Amygdala (tissue), 56 donors: ENCODE measurements at places on chromosomes 12 and 14.

GRCh38 chr12:93073324-93073723 is 144.2 kb upstream of the EEA1 start:
- no peak for DNase-seq

DNA sequence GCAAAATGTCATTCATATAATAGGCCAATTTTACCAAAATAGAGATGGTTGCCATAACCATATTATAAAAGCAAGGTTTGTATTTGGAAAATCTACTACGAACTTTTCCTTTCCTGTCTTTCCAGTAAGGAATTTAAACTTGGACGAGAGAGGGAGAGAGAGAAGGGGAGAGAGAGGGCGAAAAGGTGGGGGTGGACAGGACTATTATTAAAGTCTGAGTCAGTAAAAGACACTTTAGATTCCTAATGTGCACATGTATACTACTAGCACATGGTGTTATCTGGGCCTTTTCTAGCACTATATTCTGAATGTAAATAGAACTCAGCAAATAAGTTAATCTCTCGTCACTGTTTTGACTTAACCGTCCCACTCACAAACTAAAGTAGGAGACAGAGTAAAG is 30.4 kb upstream of the FBLN5 start:
- no peak for DNase-seq

- no peak for DNase-seq
Measured at GRCh38 chr12:7832059-7832696, 40.5 kb downstream of the SLC2A14 start.

DNA sequence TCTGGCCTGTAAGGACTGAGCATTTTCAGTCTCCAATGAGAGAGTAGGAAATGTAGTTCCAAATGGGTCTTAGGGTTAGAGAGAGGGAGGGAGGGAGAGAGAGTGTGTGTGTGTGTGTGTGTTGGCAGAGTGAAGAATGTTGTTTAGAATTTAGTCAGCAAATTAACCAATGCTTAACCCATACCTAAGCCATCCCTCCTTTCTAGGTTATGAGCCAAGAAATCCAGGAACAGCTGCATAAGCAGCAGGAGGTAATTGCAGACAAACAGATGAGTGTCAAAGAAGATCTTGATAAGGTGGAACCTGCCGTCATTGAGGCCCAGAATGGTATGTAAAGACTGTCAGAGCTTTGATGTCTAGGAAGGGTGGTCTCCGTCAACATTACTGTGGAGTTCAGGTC is 56.9 kb downstream of the HSP90AA1 start:
- no peak for DNase-seq

- DNase-seq: no peak
Measured at GRCh38 chr12:11408096-11408495, 12.7 kb upstream of the PRB2 start.

GRCh38 chr12:1429980-1430379 is 164.4 kb downstream of the FBXL14 start:
- DNase-seq: no peak

- no peak for DNase-seq
Measured at GRCh38 chr12:57474862-57475261, 4.8 kb downstream of the ARHGAP9 start.
